ENCODE measurements at places on chromosomes 12 and 14. TPM values are rescaled to one million over a fixed set of nuclear protein-coding genes. Genes with fewer than 3 reads are reported as not detected.

GRCh38 chr14:27435923-27436670 lies 838.3 kb upstream of the NOVA1 start:
- DNase-seq: no peak

DNA sequence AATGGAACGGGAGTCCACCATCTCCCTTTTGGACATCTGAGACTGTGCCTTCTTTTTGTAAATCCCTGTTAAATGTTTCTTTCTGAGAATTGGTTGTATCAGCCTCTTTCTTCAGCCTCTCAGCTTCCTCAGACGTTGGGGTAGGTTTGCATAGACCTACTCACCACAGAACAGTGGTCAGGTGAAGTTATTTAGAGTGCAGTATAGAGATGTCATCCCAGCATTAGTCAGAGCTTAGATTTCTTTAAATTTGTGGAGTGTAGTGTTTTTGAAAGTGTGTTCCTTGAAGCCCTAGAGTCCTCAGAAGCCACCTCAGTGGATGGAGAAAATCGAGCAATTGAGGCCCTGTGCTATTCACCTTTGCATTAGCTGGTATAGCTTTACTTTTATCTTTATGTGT lies 8.9 kb upstream of the EEA1 start:
- DNase-seq: no peak

- no peak for DNase-seq
Measured at GRCh38 chr12:122827258-122827657, 8.0 kb upstream of the HIP1R start.

Gene ERP27
- total RNA-seq: not detected

DNA sequence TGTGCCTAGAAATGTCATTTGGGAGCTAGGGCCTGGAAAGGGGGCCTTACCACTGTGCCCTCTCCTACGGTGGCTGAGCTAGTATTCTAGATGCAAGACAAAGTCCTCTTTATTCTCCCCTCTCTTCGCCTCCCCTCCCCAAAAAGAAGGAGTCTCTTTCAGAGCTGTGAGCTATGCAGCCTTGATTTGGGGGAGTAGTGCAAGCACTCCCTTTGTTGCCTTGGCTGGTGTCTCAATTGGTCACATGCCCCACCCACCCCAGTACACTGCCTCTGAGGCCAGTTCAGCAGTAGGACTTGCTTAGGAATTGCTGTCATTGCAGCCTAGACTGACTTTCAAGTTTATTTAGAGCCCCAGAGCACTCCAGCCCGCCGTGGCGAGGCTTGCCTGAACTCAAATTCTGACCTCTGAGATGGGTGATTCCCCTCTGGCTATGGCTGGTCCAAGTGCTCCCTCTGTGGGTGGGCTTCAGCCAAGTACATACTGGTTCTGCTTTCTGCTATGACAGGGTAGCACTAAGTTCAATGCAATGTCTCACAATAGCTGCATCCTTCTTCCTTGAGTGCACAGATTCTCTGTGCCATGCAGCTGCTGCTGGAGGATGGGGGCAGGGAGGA lies 37.0 kb upstream of the FBXO33 start:
- no peak for DNase-seq

GRCh38 chr12:39235990-39236767 lies 206.7 kb downstream of the KIF21A start:
- no peak for DNase-seq

GRCh38 chr14:92986254-92987147 lies 63.6 kb downstream of the CHGA start:
- peak; percentile 52 for DNase-seq

Gene MYF6
- total RNA-seq: not detected
